Effector memory CD4-positive, alpha-beta T cell (primary cell): ENCODE measurements at places on chromosomes 12 and 14.

DNA sequence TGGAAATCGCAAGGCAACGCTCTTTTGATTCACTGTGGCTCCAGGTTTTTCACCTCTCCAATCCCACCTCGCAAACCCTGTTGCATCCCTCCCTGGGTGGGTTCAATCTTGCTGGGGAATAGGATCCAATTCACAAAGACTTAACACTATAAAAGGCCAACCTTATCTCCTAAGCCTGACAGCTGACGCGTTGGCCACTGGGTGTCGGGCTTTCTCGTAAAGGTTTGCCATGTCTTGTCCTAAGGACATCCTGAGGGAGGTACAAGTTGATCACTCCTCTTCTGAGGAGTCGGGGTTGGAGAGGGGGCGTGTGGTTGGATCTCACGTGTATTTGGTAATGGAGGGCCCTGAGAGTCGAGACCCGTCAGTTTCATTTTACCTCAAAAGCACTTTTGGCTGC lies 112.6 kb upstream of the FZD10 start:
- no peaks in the 10 kb centered on the region for H3K4me1 ChIP-seq
- H3K36me3 ChIP-seq, result no peaks in the 10 kb centered on the region
- H3K4me3 ChIP-seq, result no peak overlapping the region
- DNase-seq, result no peak
- no peaks in the 10 kb centered on the region for H3K27me3 ChIP-seq

DNA sequence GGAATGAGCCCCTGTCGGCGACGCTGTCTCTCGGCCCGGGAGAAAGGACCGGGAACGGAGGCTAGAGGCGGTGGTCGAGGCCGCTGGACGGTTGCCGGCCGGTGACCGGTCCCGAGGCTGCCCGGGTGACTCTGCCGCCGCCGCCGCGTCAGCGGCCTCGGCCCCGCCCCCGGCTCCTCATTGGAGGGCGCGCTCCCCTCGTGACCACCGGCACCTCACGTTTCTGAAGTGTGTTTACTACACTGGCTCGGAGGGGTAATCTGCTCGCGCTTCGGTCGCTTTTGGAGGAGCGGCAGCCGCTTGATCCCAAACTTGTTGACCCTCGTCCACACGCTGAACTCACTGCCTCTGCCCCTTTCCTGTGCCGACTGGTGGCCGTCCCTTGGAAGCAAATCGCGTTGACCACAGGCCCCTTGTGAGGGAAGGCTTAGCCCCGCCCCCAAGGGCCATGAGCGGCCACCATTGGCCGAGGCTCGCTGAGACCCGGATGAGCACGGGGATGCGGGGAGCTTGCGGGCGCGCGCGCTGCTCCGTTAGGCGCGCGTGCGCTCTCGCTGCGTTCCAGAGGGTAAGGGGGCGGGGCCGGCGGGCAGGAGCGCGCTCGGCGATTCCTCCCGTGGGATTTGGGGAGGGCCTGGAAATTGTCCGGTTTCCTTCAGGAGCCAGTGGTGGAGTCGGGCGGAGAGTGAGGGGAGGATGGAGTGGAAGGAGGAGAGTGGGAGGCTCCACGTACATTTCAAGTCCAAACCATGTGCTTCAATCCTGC lies at the start of gene CRY1:
Gene CRY1, minus strand, starts transcription at position 133 of the 766 bp plus-strand sequence. CDS start 588 bp downstream, outside the sequence.
- peak; percentile 89 for DNase-seq
- H3K36me3 ChIP-seq, result no peaks in the 10 kb centered on the region
- H3K4me3 ChIP-seq, result peak within 1 kb of the TSS; percentile 87
- peak within 1 kb of the TSS; percentile 99 for H3K27ac ChIP-seq
- peaks cover 6% of the 10 kb centered on the region for H3K4me1 ChIP-seq

- H3K27ac ChIP-seq, result no peak overlapping the region
- H3K27me3 ChIP-seq, result no peaks in the 10 kb centered on the region
- H3K36me3 ChIP-seq, result no peaks in the 10 kb centered on the region
- H3K4me1 ChIP-seq, result peaks cover 5% of the 10 kb centered on the region
- no peak overlapping the region for H3K4me3 ChIP-seq
- no peak for DNase-seq
Measured at GRCh38 chr14:68409387-68409786, 383.5 kb downstream of the ZFP36L1 start.

- H3K27me3 ChIP-seq, result no peaks in the 10 kb centered on the region
- DNase-seq, result no peak
- H3K27ac ChIP-seq, result no peak overlapping the region
- no peaks in the 10 kb centered on the region for H3K4me1 ChIP-seq
- no peak overlapping the region for H3K4me3 ChIP-seq
Measured at GRCh38 chr12:40168868-40169267, 55.9 kb upstream of the LRRK2 start.

DNA sequence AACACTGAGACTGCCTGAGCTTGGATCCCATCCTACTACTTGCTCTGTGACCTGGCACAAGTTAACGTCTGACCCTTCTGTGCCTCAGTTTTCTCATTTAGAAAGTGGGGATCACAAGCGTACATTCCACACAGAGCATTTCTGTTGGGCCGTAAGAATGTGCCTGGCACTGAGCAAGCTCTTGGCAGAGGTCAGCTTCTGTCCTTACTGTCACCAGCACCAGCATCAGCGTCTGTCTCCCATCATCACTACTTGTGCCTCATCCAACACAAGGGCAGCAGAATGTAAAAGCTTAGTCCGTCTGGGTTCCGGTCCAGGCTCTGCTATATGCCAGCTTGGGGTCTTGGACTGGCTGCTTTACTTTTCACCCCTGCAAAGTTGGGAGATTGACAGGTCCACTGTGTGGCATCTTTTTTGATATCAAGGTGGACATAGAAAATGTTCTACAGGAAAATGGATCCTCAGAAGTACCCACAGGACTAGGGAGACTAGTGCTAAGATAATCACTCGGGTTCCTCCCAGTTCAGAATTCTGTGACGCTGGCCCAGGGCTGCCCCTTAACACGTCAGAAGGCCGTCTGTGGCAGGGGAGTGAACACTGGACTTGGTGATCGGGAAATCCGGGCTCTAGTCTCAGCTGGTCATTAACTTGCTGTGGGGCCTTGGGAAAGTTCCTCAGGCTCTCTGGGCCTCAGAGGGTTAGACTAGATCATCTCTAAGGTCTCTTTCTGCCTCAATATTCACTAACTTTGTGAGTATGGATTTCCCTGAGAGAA lies 65.9 kb downstream of the CACNA1C start:
- H3K27ac ChIP-seq, result no peak overlapping the region
- DNase-seq, result no peak
- no peaks in the 10 kb centered on the region for H3K27me3 ChIP-seq
- no peak overlapping the region for H3K4me3 ChIP-seq

DNA sequence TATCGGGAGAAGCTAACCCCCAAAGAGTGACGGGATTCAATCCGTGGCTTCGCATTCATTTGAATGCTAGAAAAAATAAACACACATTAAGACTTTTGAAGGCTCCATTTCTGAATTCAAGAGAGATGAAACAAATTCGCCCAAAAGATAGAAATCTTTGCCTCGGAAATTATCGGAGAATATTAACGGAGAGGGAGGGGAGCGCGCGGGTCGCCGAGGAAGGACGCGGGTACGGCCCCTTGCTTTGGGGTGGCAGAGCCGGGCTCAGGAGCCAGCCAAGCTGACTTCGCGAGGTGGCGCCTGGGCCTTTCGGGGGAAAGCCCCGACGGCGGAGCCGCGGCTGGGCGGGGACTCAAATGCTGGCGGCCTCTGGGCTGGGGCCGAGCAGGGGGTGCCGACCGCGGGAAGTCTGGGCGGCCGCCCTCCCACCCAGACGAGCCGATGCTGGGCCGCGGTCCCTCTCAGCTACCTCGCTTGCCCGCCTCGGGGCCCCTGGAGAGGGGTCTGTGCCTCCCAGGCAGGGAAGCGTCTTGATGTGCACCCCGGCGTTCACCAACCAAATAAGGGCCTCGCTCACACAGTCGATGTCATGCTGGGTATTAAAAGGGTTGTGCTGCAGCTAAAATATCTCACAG lies 14.7 kb downstream of the NKX2-1 start:
- H3K4me1 ChIP-seq, result peaks cover 5% of the 10 kb centered on the region
- no peak overlapping the region for H3K27ac ChIP-seq
- no peaks in the 10 kb centered on the region for H3K36me3 ChIP-seq
- H3K27me3 ChIP-seq, result peaks cover 40% of the 10 kb centered on the region
- H3K4me3 ChIP-seq, result no peak overlapping the region
- no peak for DNase-seq

DNA sequence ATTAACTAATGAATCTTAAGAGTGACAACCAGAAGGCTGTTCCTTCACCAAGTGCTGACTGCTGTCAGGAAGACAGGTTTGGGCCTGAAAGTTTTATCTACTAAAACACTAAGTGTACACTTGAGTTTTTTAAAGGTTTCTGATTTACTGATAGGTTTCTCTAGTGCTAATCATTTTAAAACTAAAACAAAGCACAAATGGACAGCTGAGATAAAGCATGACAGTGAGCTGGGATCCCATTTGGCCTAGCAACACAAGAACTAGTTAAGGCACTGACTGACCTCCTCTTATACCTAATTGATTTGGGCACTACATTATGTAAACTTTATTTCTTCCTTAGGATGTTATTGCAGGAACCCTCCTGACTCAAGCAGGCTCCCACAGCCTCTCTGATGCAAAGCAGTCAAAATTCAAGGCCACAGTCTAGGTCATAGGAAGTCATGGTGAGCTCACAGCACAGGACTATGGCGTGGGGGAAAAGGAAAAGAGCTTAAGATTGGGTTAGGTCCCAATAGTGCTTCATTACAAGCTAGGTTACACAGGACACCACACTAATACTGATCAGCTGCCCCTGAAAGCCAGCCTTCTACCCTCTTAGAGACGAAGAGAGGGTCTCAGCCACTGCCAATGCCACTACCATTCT lies 3.5 kb downstream of the STXBP6 start:
- no peaks in the 10 kb centered on the region for H3K4me1 ChIP-seq
- no peak overlapping the region for H3K4me3 ChIP-seq
- DNase-seq, result no peak

DNA sequence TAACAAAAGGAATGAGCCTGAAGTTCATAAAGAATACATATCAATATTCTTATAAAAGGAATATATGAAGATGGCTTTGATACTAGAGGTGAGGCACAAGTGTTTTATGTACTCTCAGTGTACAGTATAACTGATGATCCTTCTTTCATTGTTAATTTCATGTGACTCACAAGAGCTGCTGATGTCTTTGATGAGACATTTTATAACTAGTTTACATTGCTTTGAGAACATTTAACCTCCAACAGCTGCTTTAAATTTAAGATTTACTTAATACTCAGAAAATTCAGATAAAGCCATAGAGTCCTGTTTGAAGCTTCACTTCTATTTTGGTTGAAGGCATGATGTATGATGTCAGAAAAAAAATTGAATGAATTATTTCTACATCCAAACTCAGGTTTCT lies 59.8 kb downstream of the WASHC4 start:
- H3K27ac ChIP-seq, result no peak overlapping the region
- H3K27me3 ChIP-seq, result no peaks in the 10 kb centered on the region
- H3K4me3 ChIP-seq, result no peak overlapping the region
- DNase-seq, result no peak
- H3K36me3 ChIP-seq, result peaks cover 55% of the 10 kb centered on the region
- H3K4me1 ChIP-seq, result no peaks in the 10 kb centered on the region

GRCh38 chr12:51962737-51963136 lies 11.2 kb downstream of the ACVR1B start:
- DNase-seq, result no peak
- no peaks in the 10 kb centered on the region for H3K27me3 ChIP-seq
- no peak overlapping the region for H3K27ac ChIP-seq

DNA sequence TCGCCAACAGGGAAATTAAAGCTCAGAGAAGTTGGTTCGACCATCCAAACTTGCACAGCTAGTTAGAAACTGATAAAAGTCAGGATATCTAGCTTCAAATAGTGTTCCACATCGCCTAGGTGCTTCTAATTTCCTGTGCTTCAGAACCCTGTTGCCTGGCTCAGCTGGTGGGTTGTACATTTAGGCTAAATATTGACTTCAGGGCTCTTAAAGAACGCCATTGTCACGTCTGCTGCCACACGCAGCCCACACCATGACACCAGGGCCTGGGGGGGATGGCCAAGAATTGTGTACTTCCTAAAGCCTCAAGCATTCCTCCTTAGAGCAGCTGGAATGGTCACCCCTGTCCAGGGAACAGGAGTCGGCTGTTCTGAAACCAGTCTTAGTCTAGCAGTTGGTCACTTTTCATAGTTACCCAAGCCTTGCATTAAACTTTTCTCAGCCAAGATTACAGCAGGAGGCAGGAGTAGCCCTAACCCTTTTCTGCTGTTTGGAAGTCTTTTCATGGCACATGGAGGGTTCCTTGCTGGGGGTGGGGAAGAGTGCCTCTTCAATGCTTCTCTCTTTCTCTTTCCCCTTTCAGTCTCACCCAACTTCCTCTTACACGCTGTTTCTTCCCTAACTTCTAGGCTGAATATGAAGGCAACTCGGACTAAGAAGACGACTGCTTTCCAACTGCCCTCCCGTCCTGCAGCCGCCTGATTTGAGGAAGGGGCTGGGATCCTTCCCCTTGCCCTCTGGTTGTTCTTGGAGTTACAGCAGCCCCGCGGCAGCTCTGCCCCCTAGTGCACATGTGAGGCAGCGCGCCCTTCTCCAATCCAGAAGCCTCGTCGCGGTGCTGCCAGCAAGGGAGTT lies 17.1 kb downstream of the FOS start:
- no peaks in the 10 kb centered on the region for H3K36me3 ChIP-seq
- H3K4me1 ChIP-seq, result peaks cover 20% of the 10 kb centered on the region
- peak overlapping the region; percentile 64 for H3K4me3 ChIP-seq
- DNase-seq, result peak; percentile 62
- peak overlapping the region; percentile 92 for H3K27ac ChIP-seq
- H3K27me3 ChIP-seq, result no peaks in the 10 kb centered on the region

GRCh38 chr12:77800501-77800900 lies 30.2 kb upstream of the NAV3 start:
- no peaks in the 10 kb centered on the region for H3K27me3 ChIP-seq
- no peaks in the 10 kb centered on the region for H3K4me1 ChIP-seq
- H3K4me3 ChIP-seq, result no peak overlapping the region

- no peak for DNase-seq
- H3K4me1 ChIP-seq, result no peaks in the 10 kb centered on the region
- H3K4me3 ChIP-seq, result no peak overlapping the region
- no peaks in the 10 kb centered on the region for H3K27me3 ChIP-seq
Measured at GRCh38 chr12:53171725-53172329, 8.7 kb upstream of the ZNF740 start.

- no peaks in the 10 kb centered on the region for H3K36me3 ChIP-seq
- DNase-seq, result no peak
- H3K27me3 ChIP-seq, result no peaks in the 10 kb centered on the region
- no peak overlapping the region for H3K4me3 ChIP-seq
- H3K4me1 ChIP-seq, result peaks cover 9% of the 10 kb centered on the region
- no peak overlapping the region for H3K27ac ChIP-seq
Measured at GRCh38 chr12:122963941-122964265, 2.4 kb downstream of the ABCB9 start.

- H3K36me3 ChIP-seq, result no peaks in the 10 kb centered on the region
- peaks cover 16% of the 10 kb centered on the region for H3K4me1 ChIP-seq
- no peak overlapping the region for H3K27ac ChIP-seq
- H3K4me3 ChIP-seq, result no peak overlapping the region
- H3K27me3 ChIP-seq, result peaks cover 36% of the 10 kb centered on the region
Measured at GRCh38 chr14:20655851-20656250, 14.4 kb upstream of the OR6S1 start.

- no peaks in the 10 kb centered on the region for H3K4me1 ChIP-seq
- H3K27me3 ChIP-seq, result no peaks in the 10 kb centered on the region
- DNase-seq, result no peak
- H3K36me3 ChIP-seq, result no peaks in the 10 kb centered on the region
Measured at GRCh38 chr12:49882851-49883464, 20.7 kb downstream of the FAIM2 start.

GRCh38 chr14:49972131-49972671 lies 79.3 kb downstream of the ARF6 start:
- DNase-seq, result no peak
- peak overlapping the region; percentile 73 for H3K27ac ChIP-seq
- H3K4me3 ChIP-seq, result peak overlapping the region; percentile 22
